Dermis lymphatic vessel endothelial cell (primary cell): ENCODE measurements at places on chromosomes 6 and 20. TPM values are rescaled to one million over a fixed set of nuclear protein-coding genes. Genes with fewer than 3 reads are reported as not detected.

The NFKBIE gene
- total RNA-seq: 6.9 and 8.0 TPM in 2 replicates

The SULF2 gene
- total RNA-seq: 71.8 and 127 TPM in 2 replicates

The OR12D3 gene
- total RNA-seq: not detected in 2 replicates

The COL12A1 gene
- total RNA-seq: 1.7 and 2.5 TPM in 2 replicates

The CASS4 gene
- total RNA-seq: 0.09 and 0.22 TPM in 2 replicates

The GTSF1L gene
- total RNA-seq: 0.09 TPM in 1 of 2 replicates, not detected in the other

The SLCO4A1 gene
- total RNA-seq: 0.11 and 0.17 TPM in 2 replicates

The LY6G6F gene
- not detected in 2 replicates for total RNA-seq

The GJA1 gene
- total RNA-seq: 1,585 and 1,689 TPM in 2 replicates

The SSTR4 gene
- total RNA-seq: not detected in 2 replicates
